Colonic mucosa (tissue), 4 donors: ENCODE measurements at places on chromosomes 13 and 19. TPM values are rescaled to one million over a fixed set of nuclear protein-coding genes. Genes with fewer than 3 reads are reported as not detected.

DNA sequence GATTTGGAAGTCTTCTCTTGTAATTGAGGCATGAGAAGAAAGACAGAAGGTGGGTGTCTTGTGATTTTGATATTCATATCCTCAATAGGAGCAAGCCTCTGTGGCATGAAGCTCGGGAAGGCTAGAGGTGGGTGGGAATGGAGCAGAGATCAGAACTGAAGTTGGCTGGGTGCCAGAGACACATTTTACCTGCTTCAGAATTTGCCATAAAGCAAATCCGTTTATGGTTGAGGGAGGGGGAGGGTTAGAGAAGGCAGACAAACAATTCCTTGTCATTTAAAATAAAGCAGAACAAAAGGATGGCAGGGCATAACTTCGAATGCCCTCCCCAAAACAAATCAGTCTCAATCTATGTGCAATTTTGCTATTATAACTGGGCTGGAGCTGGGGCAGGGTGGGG is 305.9 kb downstream of the KLF5 start:
- H3K4me3 ChIP-seq: no peak overlapping the region
- no peaks in the 10 kb centered on the region for H3K36me3 ChIP-seq

DNA sequence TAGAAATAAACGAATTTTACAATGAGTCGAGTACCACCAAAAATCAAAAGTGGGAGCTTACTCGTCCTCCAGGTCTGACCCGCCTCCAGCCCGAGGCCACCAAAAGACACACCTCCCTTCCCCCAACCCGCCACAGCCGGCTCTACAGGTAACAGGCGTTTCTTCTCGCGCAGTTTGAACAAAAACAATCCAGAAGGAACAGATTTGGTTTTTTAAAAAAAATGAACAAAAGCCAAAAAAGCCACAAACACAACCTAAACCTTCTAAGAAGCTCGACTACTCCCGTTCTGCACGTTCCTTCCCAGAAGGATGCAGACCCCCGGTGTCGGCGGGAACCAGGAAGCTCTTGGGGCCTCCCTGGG is 671 bp downstream of the ZDHHC20 start:
- peak overlapping the region; percentile 100 for H3K4me3 ChIP-seq
- peak; percentile 76 for DNase-seq
- no peaks in the 10 kb centered on the region for H3K36me3 ChIP-seq
- H3K4me1 ChIP-seq: peaks cover 9% of the 10 kb centered on the region
- no peaks in the 10 kb centered on the region for H3K27me3 ChIP-seq

DNA sequence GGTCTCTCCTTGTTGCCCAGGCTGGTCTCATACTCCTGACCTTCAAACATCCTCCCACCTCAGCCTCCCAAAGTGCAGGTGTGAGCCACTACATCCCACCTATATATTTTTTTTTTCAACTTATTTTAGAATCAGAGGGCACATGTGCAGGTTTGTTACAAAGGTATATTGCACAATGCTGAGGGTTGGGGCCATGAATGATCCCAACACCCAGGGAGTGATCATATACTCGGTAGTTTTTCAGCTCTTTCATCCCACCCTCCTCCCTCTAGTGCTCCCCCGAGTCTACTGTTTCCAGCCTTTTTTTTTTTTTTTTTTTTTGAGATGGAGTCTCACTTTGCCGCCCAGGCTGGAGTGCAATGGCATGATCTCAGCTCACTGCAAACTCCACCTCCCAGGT is 38.4 kb upstream of the ADGRE1 start:
- no peak overlapping the region for H3K27ac ChIP-seq
- H3K27me3 ChIP-seq: no peaks in the 10 kb centered on the region
- no peak overlapping the region for H3K4me3 ChIP-seq
- no peak for DNase-seq

GRCh38 chr13:112111239-112111857 is 44.4 kb downstream of the SOX1 start:
- H3K36me3 ChIP-seq: no peaks in the 10 kb centered on the region
- no peak overlapping the region for H3K4me3 ChIP-seq
- H3K4me1 ChIP-seq: peaks cover 9% of the 10 kb centered on the region
- H3K27me3 ChIP-seq: peaks cover 14% of the 10 kb centered on the region
- no peak overlapping the region for H3K27ac ChIP-seq

GRCh38 chr19:33691736-33692135 is 70.0 kb downstream of the CHST8 start:
- no peak overlapping the region for H3K4me3 ChIP-seq
- no peaks in the 10 kb centered on the region for H3K27me3 ChIP-seq
- no peaks in the 10 kb centered on the region for H3K36me3 ChIP-seq
- no peak for DNase-seq

GRCh38 chr13:23159205-23159759 is 21.5 kb upstream of the SGCG start:
- no peak overlapping the region for H3K4me3 ChIP-seq
- no peaks in the 10 kb centered on the region for H3K27me3 ChIP-seq
- no peaks in the 10 kb centered on the region for H3K4me1 ChIP-seq
- H3K36me3 ChIP-seq: no peaks in the 10 kb centered on the region
- peak; percentile 42 for DNase-seq

GRCh38 chr19:30679153-30679702 is 307.0 kb downstream of the ZNF536 start:
- no peak overlapping the region for H3K4me3 ChIP-seq
- no peak overlapping the region for H3K27ac ChIP-seq
- peaks cover 3% of the 10 kb centered on the region for H3K27me3 ChIP-seq
- no peaks in the 10 kb centered on the region for H3K36me3 ChIP-seq

- no peaks in the 10 kb centered on the region for H3K4me1 ChIP-seq
- no peaks in the 10 kb centered on the region for H3K27me3 ChIP-seq
- peak overlapping the region; percentile 31 for H3K27ac ChIP-seq
Measured at GRCh38 chr13:110233181-110233950, 73.6 kb downstream of the COL4A1 start.

- no peaks in the 10 kb centered on the region for H3K4me1 ChIP-seq
- no peak overlapping the region for H3K4me3 ChIP-seq
- DNase-seq: peak; percentile 53
- no peak overlapping the region for H3K27ac ChIP-seq
Measured at GRCh38 chr19:23283925-23284324, 33.7 kb upstream of the ZNF724 start.

- H3K27me3 ChIP-seq: no peaks in the 10 kb centered on the region
- no peaks in the 10 kb centered on the region for H3K4me1 ChIP-seq
- no peak overlapping the region for H3K4me3 ChIP-seq
- H3K36me3 ChIP-seq: no peaks in the 10 kb centered on the region
Measured at GRCh38 chr13:30696278-30697176, 38.8 kb upstream of the ALOX5AP start.

- no peak for DNase-seq
- H3K36me3 ChIP-seq: no peaks in the 10 kb centered on the region
Measured at GRCh38 chr19:28217022-28217421, 995.9 kb downstream of the UQCRFS1 start.

DNA sequence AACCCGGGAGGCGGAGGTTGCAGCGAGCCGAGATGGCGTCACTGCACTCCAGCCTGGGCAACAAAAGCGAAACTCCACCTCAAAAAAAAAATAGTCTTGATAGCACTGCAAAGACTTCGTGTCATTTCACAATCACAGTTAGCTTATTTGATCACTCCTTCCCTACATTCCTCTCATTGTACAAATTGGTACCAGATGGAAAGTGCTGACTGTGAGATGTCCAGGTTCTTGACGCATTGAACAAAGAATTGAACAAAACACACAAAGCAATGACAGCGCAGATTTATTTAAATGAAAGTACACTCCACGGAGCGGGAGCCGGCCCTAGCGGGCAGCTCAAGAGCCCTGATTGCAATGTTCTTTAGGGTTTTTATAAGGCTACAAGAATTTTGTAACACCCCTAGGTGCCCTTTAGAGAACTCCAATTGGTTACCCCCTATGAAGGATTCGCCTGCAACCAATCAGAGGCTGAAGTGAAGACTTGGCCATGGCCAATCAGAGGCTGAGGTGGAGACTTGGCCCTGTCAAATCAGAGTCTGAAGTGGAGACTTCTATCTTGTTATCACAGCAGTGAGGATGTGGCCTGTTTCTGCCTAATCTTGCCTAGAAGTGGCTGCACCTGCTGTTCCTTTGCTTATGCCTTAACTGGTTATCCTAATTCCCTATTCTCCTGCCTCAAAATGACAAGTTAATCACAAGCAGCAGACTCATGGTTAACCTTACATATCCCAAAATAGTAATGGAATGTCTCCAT is 16.7 kb downstream of the ZNF556 start:
- H3K36me3 ChIP-seq: no peaks in the 10 kb centered on the region
- DNase-seq: no peak

ZNF17 gene
- 6.9 TPM for total RNA-seq

OR10H1 gene
- not detected for total RNA-seq

MBD3L5 gene
- not detected for total RNA-seq

CYP4F3 gene
- 8.3 TPM for total RNA-seq

PLIN5 gene
- 3.5 TPM for total RNA-seq

SPIB gene
- total RNA-seq: 32.5 TPM

TUBA3C gene
- total RNA-seq: not detected

CLEC17A gene
- total RNA-seq: 0.12 TPM

ANKRD27 gene
- 36.6 TPM for total RNA-seq
